Tongue (tissue), 3 donors: ENCODE measurements at places on chromosomes 12 and 14.

GRCh38 chr12:47277972-47278448, 198.3 kb upstream of the AMIGO2 start:
- DNase-seq = no peak

DNA sequence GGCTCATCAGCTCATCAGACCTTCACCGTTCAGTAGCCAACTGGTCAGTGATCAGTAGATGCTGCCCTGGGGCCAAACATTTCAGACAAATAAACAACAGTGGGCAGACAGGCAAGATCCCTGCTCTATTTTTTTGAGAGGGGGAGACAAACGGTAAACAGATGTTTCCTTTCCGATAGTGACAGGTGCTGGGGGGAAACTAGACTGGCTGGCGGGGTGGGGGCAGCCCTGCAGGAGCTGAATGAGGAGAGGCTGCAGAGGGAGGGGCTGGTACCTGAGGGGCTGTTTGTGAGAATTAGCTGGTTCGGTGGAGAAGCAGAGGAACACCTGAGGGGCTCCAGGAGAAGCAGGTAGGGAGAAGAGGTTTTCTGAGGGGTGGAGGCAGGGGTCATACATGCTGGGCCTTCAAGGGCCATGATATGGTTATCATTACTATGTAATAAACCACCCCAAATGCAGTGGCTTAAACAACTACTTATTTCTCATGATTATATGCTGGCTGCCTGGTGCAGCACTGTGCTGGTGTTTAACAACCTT, 8.2 kb upstream of the GOLGA3 start:
- DNase-seq = no peak

- DNase-seq = no peak
These were observed 193.6 kb downstream of the MSRB3 start for GRCh38 chr12:65472079-65472478.

GRCh38 chr14:96145116-96145864, 59.3 kb upstream of the BDKRB2 start:
- no peak for DNase-seq

DNA sequence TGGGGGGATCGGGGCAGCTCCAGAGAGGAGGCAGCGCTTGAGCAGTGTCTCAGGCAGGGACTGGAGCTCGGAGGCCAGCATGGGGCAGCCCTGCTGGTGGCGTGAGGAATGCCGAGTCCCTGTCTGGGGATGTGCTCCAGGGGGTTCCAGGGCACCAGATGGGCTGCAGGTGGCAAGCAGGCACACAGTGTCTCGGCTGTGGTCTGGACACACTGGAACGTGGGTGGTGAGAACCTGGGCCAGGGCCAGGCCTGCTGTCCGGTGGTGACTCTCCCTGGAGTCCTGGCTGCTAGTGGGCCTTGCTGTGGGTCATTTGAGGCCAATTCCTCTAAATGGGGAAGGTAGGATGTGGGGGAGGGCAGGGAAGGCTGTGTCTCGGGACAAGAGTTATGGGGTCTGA, 199.4 kb upstream of the RTL1 start:
- DNase-seq = no peak

GRCh38 chr14:98931126-98931525, 340.9 kb downstream of the BCL11B start:
- no peak for DNase-seq

DNA sequence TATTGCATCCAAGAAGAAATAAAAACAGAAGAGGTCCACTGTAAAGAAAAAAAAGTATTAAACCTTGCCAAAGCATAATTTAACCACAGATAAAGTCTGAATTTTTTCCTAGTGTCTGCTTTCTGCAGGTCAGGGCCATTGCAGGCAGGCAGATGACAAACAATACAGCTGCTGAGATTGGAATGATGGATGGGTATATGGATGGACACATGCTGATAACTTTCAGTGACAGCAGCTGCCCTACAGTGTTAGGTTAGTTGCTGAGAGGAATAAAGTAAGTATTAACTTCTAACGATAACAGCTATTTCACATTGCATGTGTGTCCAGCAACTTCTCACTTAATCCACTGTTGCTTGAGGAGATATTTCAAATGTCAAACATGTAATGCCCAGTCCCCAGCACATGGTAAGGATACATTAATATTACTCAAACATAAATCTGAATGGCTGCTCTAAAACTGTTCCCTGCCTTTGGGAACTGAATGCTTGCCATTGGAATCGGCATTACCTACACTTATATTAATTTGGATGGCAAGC, 515.3 kb downstream of the RMST start:
- no peak for DNase-seq

- DNase-seq = no peak
These were observed 12.7 kb downstream of the CPSF6 start for GRCh38 chr12:69252033-69252432.

DNA sequence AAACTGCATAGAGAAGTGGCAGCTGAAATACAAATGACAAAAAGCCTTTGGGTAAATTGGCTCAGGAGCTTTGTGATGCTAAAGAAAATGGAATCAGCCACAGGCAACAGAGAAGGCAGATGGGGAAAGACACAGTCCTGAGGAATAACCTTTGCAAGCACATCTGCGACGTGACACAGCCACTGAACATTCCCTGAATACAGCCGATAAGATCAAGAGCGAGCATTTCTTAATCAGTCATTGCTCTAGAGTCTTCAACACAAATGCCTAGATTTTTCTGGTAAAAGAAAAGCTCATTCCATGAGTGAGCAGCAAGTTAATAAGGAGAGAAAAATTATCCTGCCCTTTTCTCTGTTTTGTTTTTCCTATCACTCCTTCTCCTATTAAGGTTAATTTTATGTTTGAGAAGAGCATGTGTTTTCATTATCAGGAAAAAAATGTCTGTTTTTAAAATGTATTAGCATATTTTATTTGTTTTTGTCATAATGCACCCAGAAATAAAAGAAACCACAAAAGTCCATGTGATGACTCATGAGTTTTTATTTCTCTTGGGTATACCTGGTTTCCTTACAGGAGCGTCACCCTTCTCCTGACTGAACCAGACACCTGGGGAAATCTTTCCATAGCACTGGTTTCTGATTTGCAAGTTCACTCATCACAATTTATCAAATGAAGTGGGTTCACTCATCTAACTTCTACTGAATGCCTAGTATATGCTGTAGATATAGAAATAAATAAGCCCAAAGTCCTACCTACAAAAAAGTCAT, 45.4 kb upstream of the PCED1B start:
- DNase-seq = no peak
